Bone marrow (tissue), 2 donors: ENCODE measurements at places on chromosomes 6 and 20.

DNA sequence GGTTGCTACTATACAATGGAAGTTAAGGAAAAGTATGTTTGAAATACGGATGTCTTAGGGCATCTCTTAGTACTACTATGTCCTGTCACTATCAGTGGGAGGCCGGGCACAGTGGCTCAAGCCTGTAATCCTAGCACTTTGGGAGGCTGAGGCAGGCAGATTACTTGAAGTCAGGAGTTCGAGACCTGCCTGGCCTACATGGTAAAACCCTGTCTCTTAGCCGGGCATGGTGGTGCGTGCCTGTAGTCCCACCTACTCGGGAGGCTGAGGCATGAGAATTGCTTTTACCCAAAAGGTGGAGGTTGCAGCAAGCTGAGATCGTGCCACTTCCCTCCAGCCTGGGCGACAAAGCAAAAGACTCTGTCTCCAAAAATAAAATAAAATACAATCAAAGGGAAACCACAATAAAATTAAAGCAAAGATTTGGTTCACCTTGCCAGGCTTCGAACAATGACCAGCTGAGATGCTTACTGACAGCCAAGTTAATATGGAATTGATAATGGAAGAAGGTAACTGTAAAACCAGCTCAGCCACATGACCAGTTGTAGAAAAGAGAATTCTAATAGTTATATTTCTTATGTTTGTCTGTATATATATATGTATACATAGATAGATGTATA lies 6.5 kb downstream of the CD24 start:
- no peak for DNase-seq

- DNase-seq, result no peak
Measured at GRCh38 chr20:63748070-63748933, 8.7 kb downstream of the SLC2A4RG start.

- DNase-seq, result no peak
Measured at GRCh38 chr20:49409302-49409974, 73.0 kb downstream of the KCNB1 start.

GRCh38 chr6:143062551-143062950 lies 1.9 kb downstream of the AIG1 start:
- DNase-seq, result no peak

GRCh38 chr6:141580988-141581552 lies 551.7 kb upstream of the GJE1 start:
- DNase-seq, result no peak

- no peak for DNase-seq
Measured at GRCh38 chr6:220721-221475, 71.4 kb upstream of the DUSP22 start.

- DNase-seq, result no peak
Measured at GRCh38 chr6:56624046-56624727, 18.5 kb downstream of the DST start.

DNA sequence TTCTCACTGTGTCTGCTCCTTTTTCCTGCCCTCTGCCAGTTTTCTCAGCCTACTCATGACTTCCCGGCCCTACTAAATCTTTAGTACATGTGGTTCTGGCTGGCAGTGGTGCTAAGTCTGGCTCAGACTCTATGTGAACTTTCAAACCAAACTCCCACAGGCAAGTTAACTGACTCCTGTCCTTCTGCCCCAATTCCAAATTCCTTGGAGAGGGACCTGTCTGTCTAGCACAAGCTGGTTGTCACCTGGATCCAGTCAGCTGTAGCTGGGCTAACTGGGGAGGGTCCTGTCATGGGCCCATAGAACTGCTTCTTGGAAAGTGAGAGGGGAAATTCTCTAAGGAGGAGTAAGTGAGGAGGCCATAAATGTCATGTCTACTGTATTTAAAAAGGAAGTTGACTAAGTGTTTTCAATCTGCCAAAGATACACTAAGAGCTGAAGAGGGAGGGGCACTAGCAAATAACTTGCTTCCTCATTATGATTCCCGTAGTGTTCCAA lies 240.1 kb downstream of the KCNQ5 start:
- no peak for DNase-seq

DNA sequence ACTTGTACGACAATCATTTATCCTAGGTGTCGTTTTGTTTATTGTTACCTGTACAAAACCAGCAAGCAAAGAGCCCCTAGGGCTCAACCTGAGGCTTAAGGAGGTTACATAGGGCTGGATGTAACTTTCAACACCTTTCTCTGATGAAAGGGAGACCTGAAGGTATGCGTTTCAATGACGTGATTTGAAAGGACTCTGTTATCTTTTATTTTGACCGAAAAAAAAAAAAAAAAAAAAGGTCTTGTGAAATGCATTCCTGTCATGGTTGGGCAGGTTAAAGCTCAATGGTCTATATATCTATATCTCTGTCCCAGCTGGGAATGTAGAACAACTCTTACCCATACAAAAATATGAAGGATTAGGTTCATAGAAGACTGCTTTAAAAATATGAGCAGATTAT lies 78.7 kb upstream of the SASH1 start:
- no peak for DNase-seq

DNA sequence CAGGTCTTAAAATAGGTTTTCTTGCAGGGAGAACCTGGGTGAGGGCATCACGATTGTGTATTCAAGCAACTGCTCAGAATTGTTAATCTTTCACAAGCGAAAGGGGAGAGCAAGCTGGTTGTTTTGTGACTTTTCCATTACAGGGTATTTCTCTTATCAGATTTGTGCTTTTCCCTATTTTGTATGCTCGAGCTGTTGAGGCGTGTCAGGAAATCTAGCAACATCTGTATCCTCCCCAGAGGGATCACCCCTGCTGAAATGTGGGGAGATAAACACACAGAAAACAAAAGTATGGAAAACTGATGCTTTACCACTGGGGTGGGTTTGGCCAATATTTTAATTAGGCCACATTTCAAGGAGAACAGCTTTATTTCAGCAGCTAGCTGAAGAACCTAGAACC lies 187.0 kb downstream of the DTNBP1 start:
- no peak for DNase-seq

DNA sequence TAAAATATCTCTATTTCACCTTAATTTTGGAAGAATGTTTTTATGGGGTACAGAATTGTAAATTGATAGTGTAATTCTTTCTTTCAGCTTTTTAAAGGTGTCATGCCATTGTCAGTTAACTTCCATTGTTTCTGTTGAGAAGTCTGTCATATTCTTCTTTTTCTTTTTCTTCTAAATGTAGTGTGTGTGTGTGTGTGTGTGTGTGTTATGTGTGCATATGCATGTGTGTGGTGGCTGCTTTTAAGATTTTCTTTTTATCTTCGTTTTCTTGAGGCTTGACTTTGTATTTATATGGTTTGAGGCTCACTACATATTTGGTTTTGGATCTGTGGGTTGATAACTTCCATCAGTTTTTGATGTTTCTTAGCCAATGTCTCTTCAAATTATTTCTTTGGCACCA lies 176.5 kb downstream of the OGFRL1 start:
- DNase-seq, result no peak
